Natural killer cell treated with Interleukin-12 subunit alpha and Interleukin-12 subunit beta and Interleukin-15 and Interleukin-18, amount 100 ng/mL, for 72 hours (primary cell): ENCODE measurements at places on chromosomes 4 and X.

DNA sequence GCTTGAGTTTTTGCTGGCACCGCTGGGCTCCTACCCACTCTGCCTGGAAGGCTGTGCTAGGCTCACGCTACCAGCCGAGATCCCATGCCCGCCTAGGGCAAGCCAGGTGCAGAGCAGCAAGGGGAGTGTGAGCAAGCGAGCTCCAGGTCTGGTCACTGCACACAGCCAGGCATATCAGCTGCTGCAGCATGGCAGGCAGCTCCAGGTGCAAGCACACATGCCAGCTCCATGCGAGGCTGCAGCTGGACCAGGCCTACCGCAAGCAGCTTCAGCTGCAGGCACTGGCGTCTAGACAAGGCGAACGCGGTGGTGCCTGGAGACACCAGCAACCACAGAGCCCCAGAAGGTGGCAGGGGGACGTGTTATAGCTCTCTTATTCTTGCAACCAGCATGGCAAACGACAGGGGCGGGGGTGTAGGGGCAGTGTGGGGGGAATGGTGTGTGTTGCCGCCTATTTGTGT is 614.7 kb upstream of the EPHA5 start:
- H3K4me3 ChIP-seq, result no peak overlapping the region
- no peaks in the 10 kb centered on the region for H3K36me3 ChIP-seq
- H3K4me1 ChIP-seq, result no peaks in the 10 kb centered on the region
- DNase-seq, result no peak
- H3K27ac ChIP-seq, result no peak overlapping the region
- H3K27me3 ChIP-seq, result no peaks in the 10 kb centered on the region

DNA sequence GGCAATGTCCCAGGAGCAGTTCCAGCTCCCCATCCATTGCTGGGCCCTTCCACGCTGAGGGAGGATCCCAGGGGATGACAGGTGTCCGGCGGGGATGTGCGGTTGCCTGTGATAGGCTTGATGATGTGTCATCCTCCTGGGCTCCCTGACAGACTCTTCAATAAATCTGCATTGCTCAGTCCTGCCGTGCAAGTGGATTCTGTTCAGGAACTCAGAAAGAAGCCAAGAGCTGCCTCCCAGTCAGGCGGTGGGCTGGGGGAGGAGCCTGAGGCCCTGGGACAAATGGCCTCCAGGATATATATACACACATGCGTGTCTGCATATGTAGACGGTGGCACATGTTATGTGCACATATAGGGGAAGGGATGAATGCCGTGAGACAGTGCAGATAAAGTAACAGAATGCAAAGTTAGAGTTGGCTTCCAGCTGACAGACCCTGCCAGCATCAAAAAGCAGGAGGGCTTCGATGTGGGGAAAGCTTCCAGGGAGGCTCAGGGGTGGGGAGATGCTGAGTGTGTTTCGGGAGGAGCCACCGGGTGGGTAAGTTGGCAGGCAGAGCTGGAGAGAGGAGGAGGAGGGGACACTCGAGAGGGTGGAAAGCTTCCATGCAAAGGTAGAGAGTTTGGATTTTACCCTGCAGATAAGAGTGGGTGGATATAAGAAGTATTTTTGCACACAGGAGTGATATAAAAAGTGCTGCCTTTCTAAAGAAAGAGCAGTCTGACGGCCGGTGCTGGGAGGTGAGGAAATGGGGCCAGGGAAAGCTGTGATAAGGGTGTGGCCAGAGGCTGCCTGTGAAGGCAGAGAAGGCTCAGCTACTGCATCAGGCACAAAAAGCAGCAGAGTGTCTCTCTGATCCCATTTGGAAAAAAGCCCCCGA is 28.5 kb upstream of the CRMP1 start:
- peaks cover 6% of the 10 kb centered on the region for H3K27me3 ChIP-seq
- H3K27ac ChIP-seq, result no peak overlapping the region
- no peaks in the 10 kb centered on the region for H3K4me1 ChIP-seq
- H3K4me3 ChIP-seq, result no peak overlapping the region

DNA sequence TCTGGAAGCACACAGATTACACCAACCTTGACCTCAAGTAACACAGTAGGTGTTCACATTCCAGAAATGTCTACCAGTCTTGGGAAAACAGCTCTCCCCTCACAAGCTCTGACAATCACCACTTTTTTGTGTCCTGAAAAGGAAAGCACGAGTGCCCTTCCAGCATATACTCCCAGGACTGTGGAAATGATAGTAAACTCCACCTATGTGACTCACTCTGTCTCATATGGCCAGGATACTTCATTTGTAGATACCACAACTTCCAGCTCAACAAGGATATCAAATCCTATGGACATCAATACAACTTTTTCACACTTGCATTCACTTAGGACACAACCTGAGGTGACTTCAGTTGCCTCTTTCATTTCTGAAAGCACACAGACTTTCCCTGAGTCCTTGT is 46.9 kb downstream of the ADGRG4 start:
- DNase-seq, result no peak
- H3K27ac ChIP-seq, result no peak overlapping the region
- no peaks in the 10 kb centered on the region for H3K4me1 ChIP-seq
- H3K36me3 ChIP-seq, result no peaks in the 10 kb centered on the region
- peaks cover 23% of the 10 kb centered on the region for H3K27me3 ChIP-seq

- peaks cover 8% of the 10 kb centered on the region for H3K4me1 ChIP-seq
- H3K36me3 ChIP-seq, result peaks cover 6% of the 10 kb centered on the region
- no peak overlapping the region for H3K4me3 ChIP-seq
These were observed 103.0 kb downstream of the ADRA2C start for GRCh38 chr4:3869174-3869572.

DNA sequence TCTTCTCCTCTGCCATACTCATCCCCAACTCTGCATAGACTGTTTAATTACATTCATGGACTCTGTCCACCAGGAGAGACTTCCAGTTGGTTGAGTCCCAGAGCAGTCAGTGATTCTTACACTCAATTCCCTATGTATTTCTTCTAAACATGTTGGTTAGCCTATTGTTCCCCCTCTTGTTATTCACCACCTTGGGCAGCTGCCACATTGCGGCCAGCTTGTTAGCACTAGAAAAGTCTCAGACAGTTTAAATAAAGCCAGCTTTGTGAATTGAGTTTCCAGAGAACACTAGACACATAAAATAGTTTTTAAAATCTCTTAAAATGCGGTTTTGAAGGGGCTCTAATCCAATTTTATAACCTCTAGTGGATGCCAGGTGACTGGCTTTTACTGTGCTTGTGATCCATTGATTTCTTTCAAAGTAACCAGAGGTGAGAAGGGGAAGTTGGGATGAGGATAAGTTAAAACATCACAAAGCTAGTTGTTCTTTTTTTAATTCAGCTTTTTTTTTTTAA is 827.7 kb downstream of the FSTL5 start:
- H3K4me1 ChIP-seq, result no peaks in the 10 kb centered on the region
- H3K27ac ChIP-seq, result no peak overlapping the region
- no peaks in the 10 kb centered on the region for H3K36me3 ChIP-seq
- no peak for DNase-seq

- no peak for DNase-seq
- H3K36me3 ChIP-seq, result no peaks in the 10 kb centered on the region
- H3K27me3 ChIP-seq, result no peaks in the 10 kb centered on the region
- H3K4me3 ChIP-seq, result no peak overlapping the region
- H3K4me1 ChIP-seq, result no peaks in the 10 kb centered on the region
These were observed 266.1 kb downstream of the GRIA3 start for GRCh38 chrX:123450222-123450621.

DNA sequence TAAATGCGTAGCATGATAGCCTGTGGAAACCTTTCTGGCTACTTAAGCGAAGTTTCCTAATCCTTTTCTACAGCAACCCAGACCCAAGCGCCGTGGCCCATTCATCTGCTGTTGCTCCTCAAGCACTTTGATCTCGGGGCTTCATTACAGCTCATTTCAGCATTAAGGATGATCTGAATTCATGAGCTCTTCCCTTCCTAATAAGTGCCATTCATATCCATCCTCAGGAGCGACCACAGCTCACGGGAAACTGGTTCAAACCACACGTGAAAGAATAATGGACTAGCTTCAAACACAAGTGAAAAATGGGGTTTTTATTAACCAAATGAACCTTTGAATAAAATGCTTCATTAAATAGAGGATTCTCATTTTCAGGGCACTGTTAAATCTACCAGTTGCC is 202.6 kb upstream of the LEF1 start:
- H3K36me3 ChIP-seq, result no peaks in the 10 kb centered on the region
- peaks cover 20% of the 10 kb centered on the region for H3K4me1 ChIP-seq
- peak overlapping the region; percentile 38 for H3K4me3 ChIP-seq
- peaks cover 55% of the 10 kb centered on the region for H3K27me3 ChIP-seq

GRCh38 chr4:168151327-168151726 is 59.0 kb downstream of the ANXA10 start:
- H3K4me1 ChIP-seq, result peaks cover 9% of the 10 kb centered on the region
- H3K4me3 ChIP-seq, result no peak overlapping the region
- H3K36me3 ChIP-seq, result no peaks in the 10 kb centered on the region
- no peak overlapping the region for H3K27ac ChIP-seq

- no peak overlapping the region for H3K4me3 ChIP-seq
- no peak overlapping the region for H3K27ac ChIP-seq
- DNase-seq, result no peak
- no peaks in the 10 kb centered on the region for H3K36me3 ChIP-seq
- peaks cover 9% of the 10 kb centered on the region for H3K27me3 ChIP-seq
These were observed 81.8 kb upstream of the TEX13A start for GRCh38 chrX:105302246-105302645.

DNA sequence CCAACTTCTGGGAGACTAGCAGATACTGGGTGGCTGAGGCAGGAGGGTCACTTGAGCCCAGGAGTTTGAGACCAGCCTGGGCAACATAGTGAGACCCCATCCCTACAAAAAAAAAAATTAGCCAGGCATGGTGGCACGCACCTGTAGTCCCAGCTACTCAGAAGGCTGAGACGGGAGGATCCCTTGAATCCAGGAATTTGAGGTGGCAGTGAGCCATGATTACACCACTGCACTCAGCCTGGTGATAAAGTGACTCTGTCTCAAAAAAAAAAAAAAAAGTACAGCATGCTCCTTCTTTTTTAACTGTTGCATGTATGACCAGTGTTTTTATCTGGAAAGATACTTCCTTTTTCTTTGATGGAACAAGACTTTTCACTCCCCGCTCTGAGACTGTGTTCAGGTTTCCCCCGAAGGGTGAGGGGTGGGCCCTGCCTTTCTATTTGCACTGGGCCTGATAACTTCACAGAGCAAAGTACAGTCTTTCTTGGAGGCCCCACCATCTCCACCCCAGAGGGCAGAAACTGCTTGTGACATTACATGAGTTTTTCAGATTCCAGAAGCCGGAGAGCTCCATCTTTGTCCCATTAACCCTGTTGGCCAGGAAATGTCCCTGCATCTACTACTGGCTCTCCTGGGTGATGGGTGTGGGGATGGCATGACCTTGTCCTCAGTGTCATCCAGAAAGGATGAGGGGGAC is 35.2 kb downstream of the NYX start:
- H3K4me1 ChIP-seq, result no peaks in the 10 kb centered on the region
- no peak overlapping the region for H3K27ac ChIP-seq
- no peak overlapping the region for H3K4me3 ChIP-seq
- H3K36me3 ChIP-seq, result no peaks in the 10 kb centered on the region
- DNase-seq, result no peak
- no peaks in the 10 kb centered on the region for H3K27me3 ChIP-seq

- H3K27me3 ChIP-seq, result peaks cover 6% of the 10 kb centered on the region
- no peak overlapping the region for H3K27ac ChIP-seq
- no peaks in the 10 kb centered on the region for H3K36me3 ChIP-seq
- DNase-seq, result no peak
- H3K4me1 ChIP-seq, result no peaks in the 10 kb centered on the region
These were observed 9.4 kb downstream of the FHIP1A start for GRCh38 chr4:151418385-151418784.

- no peaks in the 10 kb centered on the region for H3K4me1 ChIP-seq
- no peak overlapping the region for H3K4me3 ChIP-seq
- H3K27ac ChIP-seq, result no peak overlapping the region
- DNase-seq, result no peak
These were observed 184.7 kb upstream of the S100G start for GRCh38 chrX:16465081-16465876.

DNA sequence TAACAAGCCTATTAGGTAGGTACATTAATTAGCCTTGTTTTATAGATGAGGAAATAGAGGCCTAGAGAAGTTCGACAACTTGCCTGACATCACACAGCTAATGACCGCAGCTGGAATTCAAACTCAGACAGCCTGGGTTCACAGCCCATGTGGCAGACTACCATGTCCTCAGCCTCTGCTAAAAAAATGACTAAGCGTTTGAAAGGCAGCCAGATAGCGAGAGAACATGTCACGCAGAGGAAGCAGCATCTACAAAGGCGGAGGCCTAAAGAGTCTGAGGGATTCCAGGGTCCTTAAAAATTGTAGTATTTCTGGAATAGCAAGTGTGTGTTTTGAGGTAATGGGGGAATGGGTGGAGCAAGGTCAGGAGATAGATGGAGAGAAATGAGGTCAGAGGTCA is 33.2 kb upstream of the BMP15 start:
- H3K4me3 ChIP-seq, result no peak overlapping the region
- no peaks in the 10 kb centered on the region for H3K36me3 ChIP-seq
- H3K4me1 ChIP-seq, result no peaks in the 10 kb centered on the region
- peaks cover 23% of the 10 kb centered on the region for H3K27me3 ChIP-seq
- no peak for DNase-seq

GRCh38 chr4:22500831-22501714 is 14.8 kb downstream of the ADGRA3 start:
- no peaks in the 10 kb centered on the region for H3K36me3 ChIP-seq
- H3K27me3 ChIP-seq, result no peaks in the 10 kb centered on the region
- H3K4me1 ChIP-seq, result peaks cover 7% of the 10 kb centered on the region

DNA sequence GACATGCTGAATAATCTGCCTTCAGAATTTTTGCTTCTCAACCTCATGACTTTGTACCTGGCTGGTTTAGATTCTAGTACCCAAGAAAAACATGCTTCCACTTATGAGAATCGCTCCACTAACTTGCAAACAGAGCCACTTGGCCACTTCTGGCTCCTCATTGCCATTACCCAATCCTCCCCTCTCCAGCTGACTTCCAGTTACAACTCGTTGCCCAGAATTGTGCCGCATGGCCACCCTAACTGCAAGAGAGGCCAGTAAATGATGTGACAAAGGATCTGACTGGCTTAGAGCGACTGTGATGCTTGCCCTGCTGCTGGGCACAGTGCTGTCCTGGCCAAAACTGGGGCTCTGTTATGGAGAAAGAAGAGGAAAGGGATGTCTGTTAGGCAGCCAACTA is 4.0 kb upstream of the DKC1 start:
- DNase-seq, result no peak
- H3K36me3 ChIP-seq, result no peaks in the 10 kb centered on the region
- peaks cover 3% of the 10 kb centered on the region for H3K27me3 ChIP-seq
- H3K4me1 ChIP-seq, result no peaks in the 10 kb centered on the region
- no peak overlapping the region for H3K4me3 ChIP-seq

GRCh38 chr4:120829113-120829831 is 93.3 kb downstream of the PRDM5 start:
- no peak overlapping the region for H3K27ac ChIP-seq
- H3K36me3 ChIP-seq, result no peaks in the 10 kb centered on the region
- no peak for DNase-seq
- no peaks in the 10 kb centered on the region for H3K4me1 ChIP-seq
- peaks cover 2% of the 10 kb centered on the region for H3K27me3 ChIP-seq
- no peak overlapping the region for H3K4me3 ChIP-seq

- DNase-seq, result no peak
- peaks cover 5% of the 10 kb centered on the region for H3K27me3 ChIP-seq
- no peak overlapping the region for H3K27ac ChIP-seq
- H3K4me3 ChIP-seq, result no peak overlapping the region
These were observed 36.7 kb downstream of the UBQLN2 start for GRCh38 chrX:56600141-56600540.
